ENCODE measurements at places on chromosomes 13 and 19. TPM values are rescaled to one million over a fixed set of nuclear protein-coding genes. Genes with fewer than 3 reads are reported as not detected.
A peak's percentile ranks its signal among the peaks of the same experiment; 100 is the strongest.

GRCh38 chr19:19451429-19452242 is 46.2 kb downstream of the GATAD2A start:
- DNase-seq: no peak

The VSTM1 gene
- not detected for total RNA-seq

- peak; percentile 84 for DNase-seq
These were observed 1.7 kb downstream of the UBXN6 start for GRCh38 chr19:4455719-4456475.

DNA sequence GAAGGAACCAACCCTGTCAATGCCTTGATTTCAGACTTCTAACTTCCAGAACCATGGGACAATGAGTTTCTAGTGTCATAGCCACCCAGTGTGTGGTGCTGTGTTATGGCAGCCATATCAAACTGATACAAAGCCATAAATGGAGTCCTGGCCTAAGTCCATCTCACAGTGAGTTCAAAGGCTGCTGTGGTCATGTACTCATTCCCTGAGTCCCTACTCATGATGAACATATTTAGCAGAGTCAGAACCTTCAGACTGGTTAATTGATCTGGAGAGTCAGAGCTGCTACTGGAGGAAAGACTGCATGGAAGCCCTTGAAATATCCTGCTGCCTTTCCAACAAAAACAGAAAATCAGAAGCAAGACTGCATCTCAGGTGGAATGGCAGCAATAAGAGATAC is 39.2 kb upstream of the CSNK1A1L start:
- peak; percentile 66 for DNase-seq

DNA sequence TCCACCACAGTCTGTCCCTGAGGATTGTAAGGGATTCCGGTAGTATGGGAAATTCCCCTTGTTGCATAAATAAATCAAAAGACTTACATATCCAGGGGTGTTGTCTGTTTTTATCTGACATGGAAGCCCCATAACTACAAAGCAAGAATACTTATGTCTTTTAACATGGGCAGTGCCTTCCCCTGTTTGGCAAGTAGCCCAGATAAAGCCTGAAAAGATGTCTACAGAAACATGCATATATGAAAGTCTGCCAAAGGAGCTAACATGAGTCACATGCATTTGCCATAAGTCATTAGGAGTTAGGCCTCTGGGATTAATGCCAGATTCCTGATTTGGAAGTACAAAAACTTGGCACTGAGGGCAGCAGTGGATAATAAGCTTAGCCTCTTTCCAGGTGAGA is 62.1 kb downstream of the ZNF737 start:
- peak; percentile 35 for DNase-seq

- DNase-seq: no peak
These were observed 18.7 kb upstream of the AMER2 start for GRCh38 chr13:25190771-25191170.

DNA sequence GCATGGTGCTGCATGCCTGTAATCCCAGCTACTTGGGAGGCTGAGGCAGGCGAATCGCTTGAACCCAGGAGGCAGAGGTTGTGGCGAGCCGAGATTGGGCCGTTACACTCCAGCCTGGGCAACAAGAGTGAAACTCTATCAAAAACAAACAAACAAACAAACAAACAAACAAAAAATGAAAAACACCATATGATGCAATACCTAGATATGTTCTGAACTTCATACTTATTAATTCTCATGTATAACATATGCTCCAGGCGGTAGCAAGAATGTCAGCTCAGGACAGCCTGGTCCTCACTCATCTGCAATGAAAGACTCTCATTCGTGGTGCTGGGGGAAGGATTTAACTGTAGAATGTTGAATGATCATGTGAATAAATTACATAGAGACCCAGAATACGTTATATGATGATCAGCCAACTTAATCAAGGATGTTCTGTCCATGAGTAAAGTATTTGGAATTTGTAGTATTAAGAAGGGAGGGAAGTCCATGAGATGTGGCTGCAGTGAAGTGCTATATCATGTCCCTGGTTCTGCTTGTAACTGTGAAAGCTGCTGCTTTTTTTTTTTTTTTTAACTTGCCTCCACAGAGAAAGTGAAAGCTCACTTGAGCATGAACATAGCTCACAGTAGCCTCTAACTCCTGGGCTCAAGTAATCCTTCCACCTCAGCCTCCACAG is 206.8 kb downstream of the UQCRFS1 start:
- DNase-seq: peak; percentile 57
